ENCODE measurements at places on chromosomes 2 and 18.

DNA sequence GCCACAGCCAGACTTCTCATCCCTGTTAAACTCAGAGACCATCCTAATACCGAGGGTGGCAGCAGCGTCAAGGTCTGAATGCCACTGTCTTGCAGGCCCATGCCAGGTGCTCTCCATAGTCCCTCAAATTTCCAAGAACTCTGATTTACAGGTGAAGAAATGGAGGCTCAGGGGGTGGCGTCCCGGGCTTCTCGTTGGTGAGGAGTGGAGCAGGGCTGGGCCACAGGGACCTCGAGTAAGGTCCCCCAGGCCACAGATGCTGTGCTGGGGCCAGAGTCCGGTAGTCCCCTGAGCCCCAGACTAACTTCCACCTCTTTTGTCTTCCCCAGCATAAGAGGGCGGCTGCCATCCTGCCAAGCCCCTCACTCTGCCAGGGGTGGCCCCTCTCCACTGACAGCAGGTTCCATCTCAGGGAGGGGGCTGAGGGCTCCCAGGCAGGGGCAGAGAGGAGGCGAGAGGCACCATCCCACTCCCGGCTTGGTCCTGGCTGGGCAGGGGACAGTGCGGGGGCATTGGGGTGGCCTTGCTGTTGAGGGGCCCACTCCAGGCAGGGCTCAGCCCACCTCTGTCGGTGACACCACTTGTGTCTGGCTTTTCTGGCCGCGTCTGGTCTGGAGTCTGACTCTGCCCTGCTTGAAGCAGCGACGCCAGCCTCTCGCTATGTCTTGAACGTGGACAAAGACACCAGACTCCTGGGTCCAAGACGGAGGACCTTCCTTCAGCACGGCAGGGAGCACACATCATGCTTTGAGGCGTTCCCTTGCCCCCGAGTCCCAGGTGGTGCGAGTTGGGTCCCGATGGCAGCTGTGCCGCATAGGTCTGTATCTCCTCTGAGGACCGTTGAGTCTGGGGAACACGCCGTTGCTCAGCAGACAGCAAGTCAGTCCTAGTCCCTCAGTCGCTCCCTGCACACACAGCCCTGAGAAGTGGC is 15.9 kb upstream of the KLHL30 start:
- no peak for DNase-seq

DNA sequence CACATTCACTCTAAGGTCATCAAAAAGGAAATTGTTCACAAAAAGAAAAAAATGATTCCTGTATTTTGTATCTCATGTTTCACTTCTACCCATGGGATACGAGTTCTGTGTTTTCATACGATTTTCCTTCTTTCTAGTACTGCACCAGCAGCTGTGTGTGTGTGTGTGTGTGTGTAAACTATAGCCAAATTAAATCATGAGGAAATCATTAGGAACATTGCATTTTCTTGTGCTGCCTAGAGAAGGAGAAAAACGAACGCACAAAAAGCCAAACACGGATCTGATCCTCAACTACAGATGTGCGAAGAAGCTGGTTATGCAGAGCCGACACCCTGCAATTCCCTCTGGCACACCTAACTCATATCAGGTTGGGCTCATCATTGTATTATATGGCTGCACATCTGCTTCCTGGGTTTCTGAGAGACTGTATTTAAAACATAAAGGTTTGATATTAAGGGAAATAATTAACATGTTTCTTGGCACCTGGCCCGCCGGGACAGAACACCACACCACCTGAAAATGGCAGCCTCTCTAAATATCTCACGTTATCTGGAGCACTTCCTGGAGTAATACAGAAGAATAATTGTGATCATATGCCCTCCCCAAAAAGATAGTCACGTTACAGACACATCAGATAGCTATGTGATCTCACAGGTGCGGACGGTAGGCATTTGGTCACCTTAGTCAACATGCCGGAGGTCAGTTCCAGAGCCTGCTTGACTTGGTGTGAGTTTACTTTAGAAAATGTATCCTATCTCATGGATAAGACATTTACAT is 586.3 kb upstream of the SALL3 start:
- no peak for DNase-seq

GRCh38 chr2:31138037-31138962 is at the start of gene GALNT14:
Gene GALNT14 (minus strand): TSS chr2:31138440. CDS start chr2:31138086, 354 bp downstream.
- no peak for DNase-seq

GRCh38 chr2:3563521-3563976 is 5.4 kb upstream of the RNASEH1 start:
- DNase-seq: no peak

- DNase-seq: no peak
These were observed 830 bp downstream of the DNER start for GRCh38 chr2:229713371-229714079.

DNA sequence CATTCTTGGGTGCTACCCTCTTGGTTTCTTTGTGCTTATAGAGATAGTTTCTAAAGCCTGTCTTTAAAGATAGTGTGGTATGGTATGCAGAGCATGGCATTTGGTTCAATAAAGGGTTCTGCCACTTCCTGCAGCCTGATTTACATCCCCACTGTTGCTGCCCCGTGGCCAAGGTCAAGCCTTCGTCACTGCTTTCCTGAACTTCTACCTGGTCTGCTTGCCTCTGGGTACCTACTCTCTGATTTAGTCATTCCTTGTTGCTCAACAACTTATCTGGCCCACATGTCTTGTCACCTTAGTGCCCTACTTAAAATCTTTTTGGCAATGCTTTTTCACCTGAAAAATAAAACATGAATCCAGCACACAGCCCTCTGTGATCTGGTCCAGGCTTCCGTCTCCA is 352.9 kb downstream of the LPIN1 start:
- DNase-seq: no peak

DNA sequence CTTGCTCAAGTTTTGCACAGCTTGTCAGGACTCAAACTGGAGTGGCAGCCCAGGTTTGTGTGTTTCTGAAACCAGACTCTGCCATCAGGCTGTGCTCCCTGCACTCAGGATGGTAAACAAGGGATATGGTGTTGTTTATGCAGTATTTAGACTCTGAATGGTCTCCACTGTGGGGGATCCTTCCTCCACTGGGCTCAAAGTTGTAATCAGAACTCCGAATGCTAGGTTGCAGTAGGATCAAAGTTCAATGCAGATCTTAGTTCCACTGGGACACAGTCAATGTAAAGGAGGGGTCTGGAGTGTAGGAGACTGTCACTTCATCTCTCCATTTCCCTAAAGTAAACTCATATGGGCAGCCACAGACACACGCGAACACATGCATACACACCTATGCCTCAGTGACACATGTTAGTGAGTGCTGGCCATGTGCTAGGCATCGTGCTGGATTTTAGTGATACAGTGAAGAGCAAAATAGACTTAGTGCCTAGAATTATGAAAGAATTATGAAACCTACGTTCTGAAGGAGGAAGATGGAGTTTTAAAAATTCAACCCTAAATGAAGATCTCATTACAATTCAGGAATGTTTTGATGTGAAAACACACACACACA is 6.1 kb downstream of the IL18R1 start:
- DNase-seq: no peak

DNA sequence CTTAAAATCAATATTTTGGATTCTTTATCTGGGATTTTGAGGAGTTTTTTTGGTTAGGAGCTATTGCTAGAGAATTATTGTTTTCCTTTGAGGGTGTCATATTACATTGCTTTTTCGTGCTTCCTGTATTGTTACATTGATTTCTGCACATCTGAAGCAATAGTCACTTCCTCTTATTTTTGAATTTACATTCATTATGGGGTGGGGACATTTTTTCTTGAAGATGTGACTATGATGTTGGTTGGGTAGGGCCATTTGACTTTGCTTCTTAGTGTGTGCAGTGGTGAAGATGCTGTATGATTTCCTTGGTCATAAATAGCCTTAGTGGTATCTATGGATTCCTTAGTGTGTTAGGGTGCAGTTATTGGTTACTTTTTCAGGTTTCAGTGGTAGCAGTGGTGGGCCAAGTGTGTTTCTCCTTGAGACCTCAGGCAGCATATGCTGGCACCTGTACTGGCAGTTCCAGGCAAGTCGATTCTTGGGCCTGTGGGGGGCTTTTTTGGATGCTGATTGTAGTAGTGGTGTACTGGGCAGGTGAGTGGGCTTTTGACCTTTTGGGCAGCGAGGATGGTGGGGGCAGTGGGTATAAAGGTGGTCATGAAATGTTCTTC is 61.8 kb downstream of the ARHGAP25 start:
- DNase-seq: no peak

DNA sequence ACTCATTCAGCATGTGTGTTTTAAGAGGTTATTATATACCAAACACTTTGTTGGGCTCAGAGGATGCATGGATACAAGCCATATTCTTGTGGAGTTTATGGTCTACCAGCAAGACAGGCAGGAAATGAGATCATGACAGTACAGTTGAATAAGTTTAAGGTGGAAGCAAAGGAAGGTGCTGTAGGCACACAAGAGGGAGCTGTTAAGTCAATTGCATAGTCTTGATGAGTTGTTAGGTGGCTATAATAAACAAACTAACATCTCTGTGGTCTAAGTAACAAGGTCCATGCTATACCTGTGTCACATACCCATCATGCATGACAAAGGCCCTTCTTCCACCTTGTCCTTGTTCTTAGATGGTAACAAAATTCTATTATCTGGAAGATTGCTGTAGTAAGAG is 538.3 kb downstream of the CNTNAP5 start:
- peak; percentile 47 for DNase-seq

- DNase-seq: no peak
These were observed 10.0 kb upstream of the LYPD6 start for GRCh38 chr2:149320362-149320761.

- DNase-seq: no peak
These were observed 46.4 kb upstream of the CYP1B1 start for GRCh38 chr2:38122344-38122743.

DNA sequence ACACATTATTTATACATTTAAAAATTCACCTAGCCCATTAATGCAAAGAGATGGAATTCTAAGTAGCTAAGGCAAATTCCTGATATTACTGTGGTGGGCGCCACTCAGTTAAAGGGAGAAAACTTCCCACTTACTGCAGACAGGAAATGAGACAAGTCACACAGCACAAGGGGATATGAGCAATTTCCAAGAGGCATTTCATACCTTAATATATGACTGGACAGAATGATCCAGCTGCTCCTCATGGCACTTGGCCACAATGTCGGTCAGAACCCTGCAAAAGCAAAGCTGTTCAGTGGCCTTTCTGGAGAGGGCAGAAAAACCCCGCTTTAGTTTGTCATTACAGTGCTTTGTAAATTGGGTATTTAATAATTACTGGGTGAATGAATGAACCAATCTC is 121.4 kb upstream of the CCDC195 start:
- no peak for DNase-seq

DNA sequence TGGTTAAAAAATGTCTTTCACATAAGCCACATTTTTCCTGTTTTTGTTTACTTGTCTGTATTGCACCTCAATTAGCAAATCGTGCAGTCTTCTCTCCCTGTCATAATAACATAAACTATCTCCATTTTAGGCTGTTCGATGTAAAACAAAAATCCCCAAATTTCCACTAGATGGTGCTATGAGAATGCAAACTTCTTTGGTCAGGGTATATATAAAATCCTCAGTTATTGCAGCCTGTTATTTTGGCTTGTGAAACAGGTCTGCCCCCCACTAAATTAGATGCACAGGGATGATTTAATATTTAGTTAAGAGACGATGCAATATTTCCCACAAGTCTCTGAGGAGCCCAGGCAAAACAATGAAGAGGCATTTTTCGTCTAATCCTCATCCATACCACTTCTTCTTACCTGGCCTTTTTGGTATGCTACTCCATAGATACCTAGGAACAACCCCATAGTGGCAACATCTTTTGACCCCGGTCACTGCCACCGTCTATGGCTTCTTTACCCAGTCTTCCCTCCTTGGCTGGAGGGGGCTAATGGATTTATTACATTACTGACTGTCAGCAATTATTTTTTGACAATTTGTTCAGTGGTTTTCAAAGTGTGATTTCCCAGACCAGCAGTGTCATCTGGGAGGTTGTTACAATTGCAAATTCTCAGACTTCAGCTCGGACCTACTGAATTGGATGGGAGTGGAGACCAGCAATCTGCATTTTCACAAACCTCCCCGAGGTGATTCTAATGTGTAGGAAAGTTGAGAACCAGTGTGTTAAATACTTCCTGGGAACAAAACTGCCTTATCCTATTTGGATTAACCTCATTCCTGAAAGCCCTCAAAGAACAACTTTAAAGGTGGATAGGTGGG is 117.4 kb upstream of the CWC22 start:
- DNase-seq: peak; percentile 37

GRCh38 chr2:232376713-232377112 is 1.8 kb upstream of the ALPP start:
- DNase-seq: no peak

GRCh38 chr18:21177822-21178221 is 64.2 kb upstream of the GREB1L start:
- DNase-seq: no peak

DNA sequence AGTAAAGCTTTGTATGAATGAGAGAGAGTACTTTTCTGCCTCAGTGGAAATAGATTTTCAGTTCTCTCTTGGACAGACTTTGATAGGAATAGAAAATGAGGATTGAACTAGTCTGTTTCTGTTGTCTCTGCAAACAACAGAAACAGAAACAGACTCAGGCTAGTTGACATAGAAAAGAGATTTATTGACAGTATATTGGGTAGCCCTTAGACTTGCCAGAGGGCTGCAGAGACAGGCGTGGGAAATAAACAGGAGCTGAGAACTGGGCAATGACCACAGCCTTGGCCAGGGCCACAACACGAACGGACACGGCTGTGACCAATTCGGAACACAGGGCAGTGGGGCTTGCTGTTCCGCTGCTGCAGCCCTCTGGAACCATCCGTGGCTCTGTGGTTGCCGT is 30.5 kb upstream of the YWHAQ start:
- DNase-seq: no peak

DNA sequence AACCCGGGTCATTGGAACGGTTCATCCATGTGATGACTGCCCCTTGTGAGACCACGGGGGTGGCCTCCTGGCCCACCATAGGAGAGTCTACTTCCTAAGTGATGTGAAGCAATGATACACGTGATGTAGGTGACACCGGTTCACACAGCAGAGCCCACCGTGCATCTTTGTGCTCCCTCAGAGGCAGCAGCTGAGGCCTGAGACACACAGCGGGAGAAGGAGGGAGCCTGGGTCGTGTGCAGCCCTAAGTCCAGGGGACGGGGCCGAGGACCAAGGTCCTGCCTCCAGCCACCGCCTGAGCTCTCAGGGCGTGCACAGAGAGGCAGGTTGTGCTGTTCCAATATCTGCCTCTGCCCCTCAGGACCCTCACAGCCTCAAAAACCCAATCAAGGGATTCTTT is 377.2 kb upstream of the SALL3 start:
- DNase-seq: no peak

- no peak for DNase-seq
These were observed 128.0 kb downstream of the NFATC1 start for GRCh38 chr18:79523736-79524180.

- DNase-seq: no peak
These were observed 33.3 kb upstream of the NRXN1 start for GRCh38 chr2:51065276-51065675.

GRCh38 chr2:7825591-7826312 is 856.1 kb upstream of the ID2 start:
- no peak for DNase-seq

Measured in NCI-H2081 treated with DMSO at 0.1 percent for 48 hours (cell line).